ENCODE measurements at places on chromosomes 5 and 9.

DNA sequence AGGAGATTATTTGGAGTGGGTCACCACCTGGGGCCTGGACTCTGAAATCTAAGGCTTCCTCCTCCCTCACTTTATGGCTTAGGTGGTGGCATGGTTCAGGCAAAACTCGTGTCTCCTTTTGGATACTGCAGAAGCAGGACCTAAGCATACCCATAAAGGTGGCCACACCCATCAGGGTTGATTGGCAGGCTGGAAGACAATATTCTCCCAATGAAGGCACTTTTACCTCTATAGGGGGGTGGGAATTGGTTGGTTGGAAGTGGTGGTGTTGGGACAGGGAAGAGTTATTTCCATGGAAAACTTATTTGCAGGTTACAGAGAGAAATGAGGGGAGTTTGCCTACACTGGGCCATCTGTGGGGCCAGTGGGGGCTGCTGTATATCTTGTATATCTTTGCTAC, 39.7 kb downstream of the CNOT6 start:
- no peak for DNase-seq

- DNase-seq: no peak
These were observed 1.2 kb upstream of the MZB1 start for GRCh38 chr5:139390639-139391569.

- DNase-seq: no peak
These were observed 8.0 kb upstream of the SPATA31D1 start for GRCh38 chr9:81980568-81980967.

- DNase-seq: no peak
These were observed 8.9 kb downstream of the NR2F1-AS1 start for GRCh38 chr5:93572101-93572607.

DNA sequence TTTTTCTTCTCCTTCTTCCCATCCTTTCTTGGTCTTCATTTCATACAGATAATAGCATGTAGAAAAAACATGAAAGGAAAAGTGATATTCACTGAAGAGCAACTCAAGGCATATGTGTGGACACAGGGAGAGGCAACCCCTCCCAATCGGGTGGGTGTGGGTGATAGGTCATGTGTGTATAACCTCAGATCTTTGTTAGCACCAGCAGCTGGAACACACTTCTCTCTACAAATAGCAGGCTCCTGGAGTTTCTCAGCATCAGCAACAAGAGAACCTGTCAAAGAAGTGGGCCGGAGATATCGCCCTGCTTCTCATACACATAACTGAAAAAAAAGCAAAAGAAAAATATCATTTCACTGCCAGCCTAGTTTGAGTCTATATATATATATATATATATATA, 426.4 kb downstream of the DTWD2 start:
- no peak for DNase-seq

GRCh38 chr9:97660340-97660739, 26.7 kb downstream of the NCBP1 start:
- no peak for DNase-seq

DNA sequence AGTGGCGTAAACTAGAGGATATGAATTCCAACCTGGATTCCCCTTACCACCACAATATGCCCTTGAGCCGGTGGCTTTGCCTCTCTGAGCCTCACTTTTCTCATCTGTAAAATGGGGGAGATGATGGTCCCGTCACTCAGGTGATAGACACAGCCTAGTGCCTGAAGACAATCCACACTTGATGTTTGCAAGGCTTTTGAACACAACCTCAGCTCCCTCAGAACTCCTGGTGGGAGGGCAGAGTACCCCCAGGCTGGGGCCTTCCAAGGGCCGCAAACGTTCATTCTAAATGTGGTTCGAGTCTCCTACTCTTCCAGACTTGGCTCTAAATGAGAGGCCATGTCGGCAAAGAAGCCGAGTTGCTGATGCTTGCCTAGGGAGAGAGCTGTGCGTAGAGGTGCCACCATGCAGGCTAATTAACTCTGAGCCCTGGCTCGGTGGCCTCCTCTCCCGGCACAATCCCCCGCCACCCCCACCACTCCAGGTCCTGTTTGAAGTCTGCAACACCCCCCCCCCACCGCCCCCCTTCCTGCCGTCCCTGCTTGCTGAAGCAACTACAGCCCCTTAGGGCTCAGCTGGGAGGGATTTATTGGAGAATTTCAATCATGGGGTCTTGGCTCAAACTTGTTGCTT, 97.7 kb upstream of the LMX1B start:
- no peak for DNase-seq

GRCh38 chr9:77946969-77947620, 84.5 kb downstream of the GNAQ start:
- DNase-seq: no peak

DNA sequence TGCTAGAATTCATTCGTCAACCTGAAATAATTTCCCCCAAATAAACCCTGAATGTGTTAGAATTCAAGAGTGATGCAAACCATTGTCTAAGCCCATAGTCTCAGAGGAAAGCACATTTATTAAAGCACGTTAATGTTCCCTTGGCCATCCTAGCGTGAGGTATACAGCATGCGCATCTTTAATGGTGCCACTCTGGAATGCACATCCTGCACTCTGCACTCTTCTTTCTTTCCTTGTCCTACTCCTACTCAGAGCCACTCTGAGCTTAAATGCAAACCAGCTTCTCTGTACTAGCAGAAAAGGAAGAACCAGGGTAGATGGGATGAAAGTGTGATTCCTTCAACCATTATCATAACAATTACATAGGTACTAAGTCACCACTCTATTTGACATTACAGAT, 50.4 kb downstream of the ARL15 start:
- DNase-seq: no peak

DNA sequence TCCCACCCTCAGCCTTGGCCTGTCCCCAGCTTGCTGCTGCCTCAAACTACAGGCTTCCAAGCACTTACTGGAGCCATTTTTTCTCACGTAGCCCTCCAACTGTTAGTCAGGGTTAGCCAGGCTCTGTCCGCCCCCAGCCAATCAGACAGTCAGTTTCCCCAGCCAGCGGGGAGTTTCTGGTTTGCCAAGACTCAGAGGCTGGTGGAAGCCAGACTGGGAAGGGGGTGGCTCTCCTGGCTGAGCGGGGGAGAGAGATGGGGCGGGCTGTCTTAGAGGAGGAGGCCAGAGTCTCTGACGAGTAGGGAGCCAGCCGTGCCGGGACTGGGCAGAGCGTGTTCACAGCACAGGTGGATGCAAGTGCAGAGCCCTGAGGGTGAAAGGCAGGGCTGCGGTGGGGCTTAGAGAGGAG, 15.3 kb downstream of the PROP1 start:
- DNase-seq: no peak

GRCh38 chr9:121708768-121709488, 57.5 kb downstream of the DAB2IP start:
- no peak for DNase-seq

DNA sequence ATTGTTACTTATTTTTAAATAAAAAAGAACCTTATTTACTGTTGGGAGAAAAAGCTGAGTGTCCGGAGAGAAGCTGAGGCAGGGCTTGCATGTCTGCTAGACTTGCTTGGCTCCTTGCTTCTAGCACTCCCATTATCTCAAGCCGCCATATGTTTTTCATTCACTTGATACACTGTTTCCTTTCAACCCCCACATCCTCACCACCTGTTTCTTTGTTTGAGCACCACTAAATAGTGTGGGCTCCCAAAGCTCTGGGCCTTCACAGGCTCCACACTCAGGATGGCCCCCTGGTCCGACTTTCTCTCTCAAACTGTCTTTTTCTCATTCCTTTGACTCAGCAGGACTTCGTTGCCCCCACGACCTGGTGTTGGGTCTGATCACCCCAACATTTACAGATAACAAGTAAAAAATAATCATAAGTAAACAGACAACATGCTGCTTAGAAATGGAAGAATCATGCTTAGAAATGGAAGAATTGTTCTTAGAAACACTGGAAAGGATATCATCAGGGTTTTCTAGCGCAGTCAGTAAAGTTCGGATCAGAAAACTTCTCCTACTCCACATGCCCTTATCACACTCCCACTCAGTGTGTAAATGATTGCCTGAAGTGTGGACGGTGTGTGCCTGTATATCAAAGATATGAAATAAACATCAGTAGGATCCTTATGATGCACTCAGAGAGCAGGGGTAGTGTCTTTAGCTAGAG, 58.5 kb downstream of the APTX start:
- peak; percentile 69 for DNase-seq

DNA sequence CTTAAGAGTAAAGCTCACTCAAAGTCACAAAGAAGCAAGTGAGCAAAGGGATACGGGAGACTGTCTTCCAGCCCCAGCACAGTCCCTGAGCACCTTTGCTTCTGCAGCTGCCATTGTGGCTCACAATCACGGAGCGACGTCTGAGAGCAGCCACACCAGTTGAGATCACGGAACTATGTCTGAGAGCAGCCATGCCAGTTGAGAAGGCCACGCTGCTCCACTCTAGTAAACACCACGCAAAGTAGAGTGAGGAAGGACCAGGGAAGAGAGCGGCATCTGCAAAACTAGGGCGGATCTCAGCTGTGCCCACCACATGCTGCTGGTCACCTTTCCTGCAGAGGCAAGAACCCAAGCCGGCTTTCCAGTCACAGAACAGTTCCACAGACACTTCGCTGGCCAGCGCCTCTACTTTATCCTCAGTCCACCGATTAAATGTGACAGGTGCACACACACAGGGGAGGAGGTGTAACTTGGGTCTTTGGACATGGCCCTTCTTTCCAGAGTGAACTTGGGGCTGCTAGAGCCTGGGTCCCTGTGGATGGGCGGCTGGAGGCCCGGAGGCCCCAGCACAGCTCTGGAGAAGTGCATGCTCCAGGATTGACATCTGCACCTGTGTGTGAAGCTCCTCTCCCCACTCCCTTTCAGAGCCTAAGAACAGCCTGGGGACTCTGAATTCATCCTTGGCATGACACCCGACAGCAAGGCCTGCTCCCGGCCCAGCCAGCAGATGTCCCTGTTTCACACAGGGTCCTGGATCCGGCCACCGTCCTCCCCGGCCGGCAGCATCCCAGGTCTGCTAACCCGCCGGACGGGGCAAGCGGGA, 324.9 kb upstream of the IRX4 start:
- DNase-seq: no peak

DNA sequence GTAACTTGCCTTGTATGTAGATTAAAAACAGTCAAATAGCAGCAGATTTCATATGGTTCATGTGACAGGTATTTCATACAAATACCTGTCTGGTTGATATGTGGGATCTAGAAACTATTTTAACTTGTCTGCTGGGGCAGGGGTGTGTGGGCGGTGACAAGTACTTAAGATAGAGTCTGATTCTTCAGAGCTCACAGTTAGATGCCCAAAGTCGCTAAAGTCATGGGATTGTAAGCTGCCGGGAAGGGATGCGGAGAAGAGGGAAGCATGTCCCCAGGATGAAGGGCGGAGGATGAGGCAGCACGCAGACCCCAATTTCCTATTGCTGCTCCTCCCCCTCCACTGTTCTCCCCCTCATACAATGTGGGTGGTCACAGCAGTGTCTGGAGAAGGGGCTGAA, 13.3 kb downstream of the ANXA6 start:
- DNase-seq: no peak

DNA sequence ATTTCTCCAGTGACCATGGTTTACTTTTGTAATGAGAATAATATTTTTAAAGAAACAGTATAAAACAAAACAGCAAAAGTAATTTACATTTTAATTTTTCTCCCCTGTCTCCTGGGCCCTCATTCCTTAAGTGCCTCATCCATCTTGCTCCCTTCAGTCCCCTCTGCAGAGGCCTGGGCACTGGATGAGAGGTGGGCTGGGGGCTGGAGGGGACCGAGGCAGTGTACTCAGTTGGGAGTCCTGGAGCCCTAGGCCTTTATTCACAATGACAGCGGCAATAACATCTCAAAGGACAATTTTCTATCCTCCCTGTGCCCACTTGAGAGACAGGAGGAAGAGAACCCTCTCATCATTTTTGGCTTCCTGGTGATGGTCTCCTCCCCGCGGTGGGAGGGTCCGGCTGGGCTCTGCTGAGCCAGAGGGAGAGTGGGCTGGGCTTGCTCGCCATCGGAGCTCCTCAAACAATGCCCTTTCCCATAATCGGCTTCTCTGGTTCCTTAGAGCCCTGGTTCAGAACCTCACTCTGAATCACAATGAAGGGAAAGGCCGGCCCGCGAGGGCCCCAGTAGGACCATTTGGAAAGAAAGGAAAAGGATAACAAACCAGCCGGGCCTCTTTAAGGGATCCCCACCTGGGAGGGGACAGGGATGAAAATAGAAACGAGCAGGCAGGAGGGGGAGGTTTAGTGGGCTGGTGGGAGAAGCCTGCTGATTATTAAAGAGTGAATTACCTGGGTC, 9.7 kb upstream of the SMIM32 start:
- DNase-seq: no peak

- no peak for DNase-seq
These were observed 108.1 kb upstream of the MVB12B start for GRCh38 chr9:126218359-126219125.

DNA sequence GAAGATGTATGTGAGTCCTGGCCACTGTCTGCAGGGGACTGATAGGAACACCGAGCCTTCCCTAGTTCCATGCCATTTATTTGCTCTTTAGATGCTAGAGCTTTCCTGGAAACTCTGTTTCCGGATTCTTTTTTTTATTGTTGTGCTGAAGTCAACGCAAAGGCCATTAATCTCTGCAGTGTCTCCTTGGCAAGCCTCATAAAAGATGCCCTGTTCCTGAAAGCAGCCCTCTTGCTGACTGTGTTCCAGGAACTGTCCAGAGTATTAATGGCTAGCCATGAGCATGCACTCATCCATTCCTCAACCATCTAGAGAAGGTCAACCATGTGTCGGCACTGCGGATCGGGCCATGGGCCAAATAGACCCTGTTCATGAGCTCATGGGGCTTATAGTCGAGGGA, 42.9 kb upstream of the SMAD5 start:
- no peak for DNase-seq

DNA sequence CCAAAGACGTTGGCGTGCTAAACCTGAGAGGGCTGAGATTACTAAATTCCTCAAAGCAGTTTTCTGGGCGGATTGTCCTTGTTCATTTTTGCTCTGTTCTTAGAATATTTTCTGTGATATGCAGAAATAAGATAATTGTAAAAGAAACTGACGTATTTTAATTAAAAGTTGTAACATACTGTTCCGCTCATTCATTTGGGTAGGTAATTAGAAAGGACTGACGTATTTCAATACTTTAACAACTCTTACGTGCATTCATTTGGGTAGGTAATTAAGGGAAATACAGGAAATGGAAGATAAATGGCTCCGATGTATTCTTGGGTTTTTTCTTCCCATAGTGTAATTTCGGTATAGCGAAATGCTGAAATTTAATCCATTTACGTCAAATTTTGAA, 1.1 kb downstream of the OSTF1 start:
- DNase-seq: no peak
